ENCODE measurements at places on chromosomes 5 and 9.
A peak's percentile ranks its signal among the peaks of the same experiment; 100 is the strongest.

GRCh38 chr5:76811214-76811613 lies 7.6 kb upstream of the F2RL1 start:
- no peak for DNase-seq

- peak; percentile 12 for DNase-seq
These were observed 28.1 kb downstream of the NEK6 start for GRCh38 chr9:124285903-124286291.

GRCh38 chr5:176633598-176633997 lies 3.1 kb downstream of the EIF4E1B start:
- DNase-seq = no peak

DNA sequence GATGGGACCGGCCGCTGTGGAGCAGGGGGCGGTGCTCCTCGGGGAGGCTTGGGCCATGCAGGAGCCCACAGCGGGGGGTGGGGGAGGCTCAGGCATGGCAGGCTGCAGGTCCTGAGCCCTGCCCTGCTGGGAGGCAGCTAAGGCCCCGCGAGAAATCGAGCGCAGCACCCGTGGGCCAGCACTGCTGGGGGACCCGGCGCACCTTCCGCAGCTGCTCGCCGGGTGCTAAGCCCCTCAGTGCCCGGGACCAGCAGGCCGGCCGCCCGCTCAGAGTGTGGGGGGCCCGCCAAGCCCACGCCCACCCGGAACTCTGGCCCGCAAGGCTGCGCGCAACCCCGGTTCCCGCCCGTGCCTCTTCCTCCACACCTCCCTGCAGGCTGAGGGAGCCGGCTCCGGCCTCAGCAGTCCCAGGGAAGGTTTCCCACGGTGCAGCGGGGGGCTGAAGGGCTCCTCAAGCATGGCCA lies 131.5 kb downstream of the SNX18 start:
- no peak for DNase-seq

GRCh38 chr5:180862645-180863044 lies 1.6 kb upstream of the ZFP62 start:
- DNase-seq = no peak

DNA sequence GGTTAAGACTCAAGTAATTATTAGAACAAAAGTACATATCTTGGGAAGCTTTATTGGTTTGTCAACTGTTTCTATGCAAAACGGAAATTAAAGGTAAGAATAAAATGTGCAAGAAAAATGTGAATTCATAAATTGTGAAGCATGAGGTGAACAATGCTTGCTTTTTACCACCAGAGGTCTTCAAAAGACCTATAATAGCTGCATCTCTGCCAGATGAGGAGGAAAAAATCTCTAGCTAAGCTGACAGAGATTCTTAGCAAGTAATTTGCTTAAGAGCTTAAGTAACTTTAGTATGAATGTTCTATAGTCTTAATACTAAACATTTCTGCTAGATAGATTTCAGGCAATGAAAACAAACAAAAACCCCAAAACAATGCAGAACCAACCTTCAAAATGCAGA lies 54.1 kb downstream of the MRPS30 start:
- no peak for DNase-seq

DNA sequence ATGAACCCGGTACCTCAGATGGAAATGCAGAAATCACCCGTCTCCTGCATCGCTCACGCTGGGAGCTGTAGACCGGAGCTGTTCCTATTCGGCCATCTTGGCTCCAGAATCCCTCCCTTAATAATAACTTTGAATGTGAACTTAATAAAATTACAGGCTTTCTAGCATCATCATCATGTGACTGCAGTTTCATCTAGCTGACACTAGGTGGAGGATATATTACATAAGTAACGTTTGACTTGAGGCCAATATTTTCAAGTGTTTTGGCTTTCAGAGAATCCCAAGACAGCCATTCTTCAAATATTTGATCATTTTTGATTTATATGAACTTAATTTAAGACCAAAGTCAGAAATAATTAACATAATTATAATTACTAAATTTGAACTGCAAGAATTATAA lies 474.9 kb upstream of the CDH10 start:
- DNase-seq = no peak

- no peak for DNase-seq
These were observed 10.6 kb downstream of the GRIN3A start for GRCh38 chr9:101727612-101728524.

DNA sequence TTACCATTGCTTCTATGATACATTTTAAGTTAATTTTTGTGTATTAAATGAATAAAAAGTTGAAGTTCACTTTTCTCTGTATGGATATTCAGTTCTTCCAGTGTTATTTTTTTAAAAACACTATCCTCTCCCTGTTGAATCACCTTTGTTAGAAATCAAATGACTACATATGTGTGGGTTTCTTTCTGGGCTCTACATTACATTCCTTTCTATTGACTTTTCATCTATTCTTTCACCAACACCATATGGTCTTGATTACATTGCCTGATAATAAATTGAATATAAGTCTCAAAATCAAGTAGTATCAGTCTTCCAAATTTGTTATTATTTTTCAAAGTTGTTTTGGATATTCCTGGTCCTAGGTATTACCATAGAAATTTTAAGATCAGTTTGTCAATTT lies 7.3 kb upstream of the RASEF start:
- no peak for DNase-seq

DNA sequence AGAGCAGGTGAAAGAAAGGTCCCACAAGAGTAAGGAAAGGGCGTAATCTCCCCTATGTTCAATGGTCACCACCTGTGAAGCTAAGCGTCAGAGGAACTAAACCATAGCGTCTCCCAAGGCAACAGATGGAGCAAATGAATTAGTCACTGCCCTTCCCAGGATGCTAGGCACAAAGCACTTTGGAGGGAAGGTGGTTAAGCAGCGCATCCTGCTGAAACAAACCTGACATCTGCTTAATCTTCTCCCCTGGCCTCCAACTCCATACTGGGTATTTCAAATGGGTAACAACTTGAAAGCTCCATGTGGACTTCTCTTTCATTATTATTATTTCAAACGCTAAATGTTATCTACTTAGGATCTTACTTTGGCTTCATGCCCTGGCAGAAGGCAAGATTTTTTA lies 227.3 kb downstream of the MLLT3 start:
- no peak for DNase-seq

DNA sequence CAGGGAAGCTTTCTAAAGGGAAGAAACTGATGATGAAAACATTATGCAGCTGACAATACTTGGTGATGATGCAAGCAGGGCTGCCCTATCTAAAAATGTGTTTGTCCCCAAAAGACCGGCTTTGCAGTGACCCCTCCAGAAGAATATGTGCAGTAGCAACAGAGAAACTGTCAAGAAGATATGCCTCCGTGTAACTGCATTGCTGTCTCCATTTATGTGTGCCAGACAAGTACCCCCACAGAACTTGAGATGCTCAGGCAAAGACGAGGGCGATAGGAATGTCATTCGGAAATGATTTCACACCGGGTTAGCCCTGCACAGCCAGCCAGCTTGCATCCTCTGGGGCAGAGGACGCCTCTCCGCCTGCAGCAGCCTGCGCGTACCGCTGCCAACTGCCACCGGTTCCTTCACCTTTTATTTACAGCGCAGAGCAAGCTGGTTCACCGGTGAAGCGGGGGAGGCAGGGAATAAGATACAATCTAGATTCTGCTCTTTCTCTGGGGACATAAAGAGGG lies 2.0 kb downstream of the GABBR2 start:
- no peak for DNase-seq

- DNase-seq = no peak
These were observed 375.0 kb upstream of the RGMB start for GRCh38 chr5:98398465-98398864.

GRCh38 chr5:179122411-179123108 lies 62.4 kb downstream of the ZNF354C start:
- no peak for DNase-seq

GRCh38 chr5:39948341-39948740 lies 523.6 kb upstream of the DAB2 start:
- no peak for DNase-seq

GRCh38 chr5:142810081-142810480 lies 39.9 kb downstream of the ARHGAP26 start:
- DNase-seq = no peak

DNA sequence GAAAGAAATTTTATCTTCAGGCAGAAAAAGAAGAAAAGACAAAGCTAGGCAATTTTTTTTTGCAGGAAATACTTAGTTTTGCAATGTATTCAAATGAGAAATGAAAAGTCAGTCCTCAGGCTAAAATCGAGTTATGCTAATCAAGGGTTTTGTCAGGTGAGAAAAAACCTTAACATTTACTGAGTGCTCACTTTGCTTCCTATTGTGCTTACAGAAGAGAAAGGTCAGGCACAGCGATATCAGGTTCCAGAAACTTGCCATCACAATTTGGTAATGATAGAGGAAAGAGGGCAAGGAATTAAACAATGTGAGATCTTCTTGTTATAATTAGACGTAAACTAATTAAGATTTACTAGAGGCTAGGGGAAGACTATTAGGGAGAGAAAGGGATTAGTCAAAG lies 431.7 kb upstream of the CTNND2 start:
- DNase-seq = no peak

- DNase-seq = no peak
These were observed 5.3 kb downstream of the FBXW2 start for GRCh38 chr9:120787933-120788332.

DNA sequence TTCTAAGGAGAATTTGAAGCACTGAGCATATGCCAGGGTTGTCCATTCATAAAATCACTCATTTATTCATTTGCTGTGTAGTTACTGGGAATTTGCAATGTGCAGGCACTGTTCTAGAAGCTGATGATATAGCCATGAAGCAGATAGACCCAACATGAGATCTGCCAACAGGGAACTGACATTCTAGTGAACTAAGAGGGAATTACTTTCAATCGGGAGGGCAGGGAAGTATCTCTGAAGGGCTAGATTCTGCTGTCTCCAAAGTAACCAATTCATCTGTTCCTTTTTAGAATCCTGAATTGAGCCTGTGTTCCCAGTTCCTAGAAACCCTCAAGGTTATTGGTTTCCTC lies 11.4 kb upstream of the ARHGAP26 start:
- DNase-seq = no peak

DNA sequence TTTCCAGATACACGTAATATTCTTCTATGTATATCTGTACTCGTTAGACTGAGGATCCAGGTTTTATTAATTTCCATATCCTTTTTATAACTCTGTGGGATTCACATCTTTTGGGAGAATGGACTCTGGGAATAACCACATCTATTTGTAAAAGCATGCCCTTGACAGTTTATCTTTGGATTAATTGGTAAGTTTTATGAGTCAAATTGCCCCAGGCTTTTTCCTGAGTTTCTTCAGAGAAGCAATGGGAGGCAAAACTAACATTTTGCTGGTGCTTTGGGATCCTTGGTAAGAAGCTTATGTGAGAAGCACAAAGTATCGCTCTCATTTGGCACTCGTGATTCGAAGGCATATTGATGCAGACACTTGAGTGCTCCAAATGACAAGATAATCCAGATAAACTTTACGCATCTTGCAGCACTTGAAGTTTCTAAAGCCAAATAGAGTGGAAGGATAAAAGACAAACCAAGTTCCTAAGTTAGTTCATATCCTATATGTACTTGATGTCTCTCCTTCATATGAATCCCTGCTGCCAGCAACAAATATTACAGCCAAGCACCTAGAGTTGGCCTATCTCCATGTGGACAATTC lies 324.7 kb downstream of the TLE4 start:
- DNase-seq = no peak

DNA sequence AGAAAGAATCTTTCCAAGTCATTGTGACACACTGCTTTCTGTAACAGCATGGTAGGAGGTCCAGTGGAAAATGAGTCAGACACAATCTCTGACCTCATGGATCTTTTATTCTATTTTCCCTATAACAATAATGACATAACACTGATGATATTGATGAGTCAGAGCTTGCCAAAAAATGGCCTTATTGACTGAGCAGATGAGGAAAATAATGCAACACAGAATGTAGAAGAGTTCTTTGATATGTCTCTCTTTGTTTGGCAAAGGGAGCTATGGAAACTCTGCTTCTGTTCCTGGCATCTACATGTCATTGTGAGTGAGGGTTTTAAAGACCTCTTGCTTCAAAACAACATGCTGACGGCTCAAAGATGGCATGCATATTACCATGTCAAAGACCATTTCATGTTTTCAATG lies 443.1 kb upstream of the ZNF608 start:
- no peak for DNase-seq

- no peak for DNase-seq
These were observed 2.0 kb upstream of the NINJ1 start for GRCh38 chr9:93136011-93136440.

- no peak for DNase-seq
These were observed 56.5 kb upstream of the TESK1 start for GRCh38 chr9:35548571-35548970.

DNA sequence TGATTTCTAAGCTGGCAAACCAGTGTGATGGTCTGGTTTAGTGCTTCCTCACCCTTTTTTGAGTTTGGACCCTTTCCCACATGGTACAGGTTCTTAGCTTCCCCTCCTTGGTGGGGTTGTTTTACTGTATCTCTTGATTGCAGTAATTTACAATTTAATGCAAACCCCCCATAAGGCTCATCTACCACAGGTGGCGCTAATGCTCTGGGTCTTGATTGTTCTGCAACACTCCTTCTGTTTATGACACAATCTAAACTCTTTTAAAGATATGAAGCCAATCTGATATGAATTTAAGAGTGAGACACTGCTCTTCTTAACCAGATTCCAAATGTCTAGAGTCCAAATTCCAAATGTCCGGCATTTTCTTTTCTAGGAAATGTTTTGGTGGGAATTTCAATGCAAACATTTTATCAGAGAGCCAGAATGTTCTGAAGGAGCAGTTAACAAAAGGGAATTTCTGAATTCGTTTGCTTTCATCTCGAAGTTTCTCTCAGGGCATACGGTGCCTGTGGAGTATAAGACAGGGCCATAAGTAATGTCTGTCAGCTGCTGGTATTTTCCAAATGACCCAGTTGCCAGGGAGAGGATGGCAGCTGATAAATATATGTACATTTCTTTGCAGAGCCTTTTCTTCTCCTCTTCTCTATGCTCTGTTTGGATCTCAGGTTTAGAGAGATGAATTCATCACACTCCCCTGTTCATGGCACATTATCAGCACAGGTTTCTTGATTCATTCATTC lies 246.8 kb downstream of the ARHGAP26 start:
- DNase-seq = no peak

- DNase-seq = no peak
These were observed 60.6 kb downstream of the PCDH1 start for GRCh38 chr5:141817631-141818030.

DNA sequence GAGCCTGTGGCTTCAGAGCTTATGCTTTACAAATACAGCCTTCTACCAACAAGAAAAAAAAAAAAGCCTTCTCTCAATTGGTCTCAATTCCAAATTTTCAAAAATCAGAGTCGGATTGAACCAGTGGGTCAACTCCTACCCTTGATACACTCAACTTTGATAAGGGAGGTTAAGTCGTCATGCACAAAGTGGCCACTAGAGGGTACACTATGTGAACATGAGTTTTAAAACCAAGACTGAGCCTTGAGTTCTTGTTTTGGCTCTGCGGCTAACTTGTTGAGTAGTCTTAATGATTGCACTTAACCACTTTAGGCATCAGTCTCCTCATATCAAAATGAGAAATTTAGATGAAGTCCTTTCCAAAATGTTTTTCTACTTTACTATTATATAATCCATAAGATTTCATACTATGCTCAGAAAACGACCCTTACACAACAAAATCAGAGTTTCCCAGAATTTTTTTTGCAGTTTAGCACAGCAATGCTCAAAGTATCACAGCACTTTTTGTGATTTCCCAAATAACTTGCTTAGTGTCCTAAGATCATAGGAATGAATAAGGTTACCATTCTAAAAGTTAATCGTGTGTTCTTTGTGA lies 92.9 kb upstream of the MTAP start:
- peak; percentile 17 for DNase-seq

- no peak for DNase-seq
These were observed 849 bp upstream of the IFT74 start for GRCh38 chr9:26955222-26955903.

- DNase-seq = no peak
These were observed 49.8 kb downstream of the SGCD start for GRCh38 chr5:156376751-156377150.

Data from stimulated activated CD4-positive, alpha-beta T cell treated with anti-CD3 and anti-CD28 coated beads, Interleukin-12 subunit alpha, Interleukin-12 subunit beta, amount 100 ng/mL, for 24 hours (primary cell).